ENCODE measurements at places on chromosomes 5 and 9.
A peak's percentile ranks its signal among the peaks of the same experiment; 100 is the strongest.

GRCh38 chr9:2686911-2687310, 30.4 kb upstream of the KCNV2 start:
- DNase-seq: no peak

- DNase-seq: no peak
These were observed 31.0 kb upstream of the GZMA start for GRCh38 chr5:55071413-55071812.

- no peak for DNase-seq
These were observed 37.4 kb upstream of the SYNPO start for GRCh38 chr5:150603052-150603451.

GRCh38 chr9:103804077-103804735, 289.9 kb upstream of the SMC2 start:
- DNase-seq: no peak

DNA sequence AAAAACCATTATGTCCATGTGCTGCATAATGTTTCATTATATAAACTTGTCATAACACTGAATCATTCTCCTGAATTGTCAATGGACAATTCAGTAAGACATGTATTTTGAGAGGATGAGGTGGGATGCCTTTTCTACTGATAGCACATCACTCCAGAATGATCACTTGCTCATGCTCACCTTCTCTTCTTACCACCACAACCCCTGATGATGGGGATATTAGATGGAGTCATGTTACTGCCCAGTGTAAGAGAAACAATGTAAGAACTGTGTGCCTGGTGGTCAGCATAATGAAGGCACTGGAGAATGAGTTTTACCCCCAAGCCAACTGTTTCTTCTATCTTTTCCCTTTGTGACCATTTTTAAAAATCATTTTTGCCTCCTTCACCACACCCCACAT, 198.8 kb downstream of the ADAMTSL1 start:
- no peak for DNase-seq

DNA sequence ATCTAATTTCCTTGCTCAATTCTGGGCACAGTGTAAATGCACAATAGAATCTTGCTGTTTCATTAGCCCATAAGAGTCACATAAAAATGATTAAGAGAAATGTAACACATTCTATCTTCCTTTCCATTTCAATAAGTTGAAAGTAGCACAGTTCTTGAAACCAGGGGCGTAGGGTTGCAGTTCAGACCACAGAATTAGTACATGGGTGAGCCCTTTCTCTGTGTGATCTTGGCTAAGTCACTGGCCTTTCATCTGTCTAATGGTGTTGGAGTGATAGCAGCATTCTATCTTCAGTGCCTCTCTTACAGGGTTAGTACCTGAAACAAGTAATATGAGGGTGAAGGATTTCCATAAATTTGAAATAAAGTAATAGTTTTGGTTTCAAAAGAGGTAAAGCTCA, 445.3 kb upstream of the ZNF462 start:
- DNase-seq: no peak

DNA sequence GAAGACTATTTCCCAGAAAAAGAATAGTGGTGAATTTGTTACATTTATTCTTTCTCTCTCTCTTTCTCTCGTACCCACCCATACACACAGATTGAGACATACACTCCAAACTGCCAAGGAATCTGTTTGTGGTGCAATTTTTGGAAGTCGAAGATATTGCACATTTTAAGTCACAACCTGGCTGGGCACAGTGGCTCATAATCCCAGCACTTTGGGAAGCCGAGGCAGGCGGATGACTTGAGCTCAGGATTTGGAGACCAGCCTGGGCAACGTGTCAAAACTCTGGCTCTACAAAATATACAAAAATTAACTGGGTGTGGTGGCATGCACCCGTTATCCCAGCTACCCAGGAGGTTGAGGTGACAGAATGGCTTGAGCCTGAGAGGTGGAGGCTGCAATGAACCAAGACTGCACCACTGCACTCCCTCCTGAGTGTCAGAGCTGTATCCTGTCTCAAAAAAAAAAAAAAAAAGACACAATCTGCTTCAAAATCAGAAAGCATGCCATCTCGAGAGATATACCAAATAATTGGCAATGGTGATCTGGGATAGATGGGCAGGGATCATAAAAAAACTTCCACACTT, 19.2 kb upstream of the PLIN2 start:
- no peak for DNase-seq

DNA sequence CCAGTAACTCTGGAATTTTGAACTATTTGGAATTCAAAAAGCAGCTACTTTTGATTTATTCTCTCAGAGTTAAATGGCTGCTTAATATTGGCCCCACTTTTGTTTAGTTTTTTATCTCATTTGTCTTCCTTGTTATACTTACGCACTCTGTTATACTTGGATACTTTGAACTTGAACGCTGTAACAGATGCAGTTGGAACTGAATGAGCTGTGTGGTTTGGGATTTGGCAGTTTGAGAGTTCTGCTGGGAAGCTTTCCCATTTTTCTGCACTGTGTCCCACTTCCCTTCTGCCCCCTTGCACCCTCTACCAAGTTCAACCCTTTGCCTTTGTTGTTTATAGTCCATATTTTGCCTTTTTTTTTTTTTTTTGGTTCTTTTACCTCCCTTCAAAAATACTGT, 3.8 kb downstream of the RHOBTB3 start:
- no peak for DNase-seq

DNA sequence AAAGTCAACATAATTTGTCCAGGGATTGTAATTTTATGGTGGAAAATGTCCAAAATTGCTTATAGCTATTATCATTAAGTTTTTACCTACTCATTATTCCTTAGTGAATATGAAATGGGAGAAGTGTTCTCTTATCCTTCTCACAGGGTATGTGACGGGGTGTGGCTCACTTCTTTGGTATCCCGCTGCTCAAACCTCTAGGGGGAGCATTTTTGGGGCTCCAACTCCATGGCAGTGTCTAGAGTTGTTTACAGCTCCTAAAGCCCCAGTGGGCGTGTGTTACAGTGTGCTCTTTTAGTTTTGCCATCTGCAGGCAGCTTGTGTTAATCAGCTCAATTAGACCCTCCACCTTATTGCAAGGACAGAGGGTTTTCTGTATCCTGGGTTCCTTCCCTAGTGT, 89.4 kb downstream of the CDKN2A start:
- no peak for DNase-seq

DNA sequence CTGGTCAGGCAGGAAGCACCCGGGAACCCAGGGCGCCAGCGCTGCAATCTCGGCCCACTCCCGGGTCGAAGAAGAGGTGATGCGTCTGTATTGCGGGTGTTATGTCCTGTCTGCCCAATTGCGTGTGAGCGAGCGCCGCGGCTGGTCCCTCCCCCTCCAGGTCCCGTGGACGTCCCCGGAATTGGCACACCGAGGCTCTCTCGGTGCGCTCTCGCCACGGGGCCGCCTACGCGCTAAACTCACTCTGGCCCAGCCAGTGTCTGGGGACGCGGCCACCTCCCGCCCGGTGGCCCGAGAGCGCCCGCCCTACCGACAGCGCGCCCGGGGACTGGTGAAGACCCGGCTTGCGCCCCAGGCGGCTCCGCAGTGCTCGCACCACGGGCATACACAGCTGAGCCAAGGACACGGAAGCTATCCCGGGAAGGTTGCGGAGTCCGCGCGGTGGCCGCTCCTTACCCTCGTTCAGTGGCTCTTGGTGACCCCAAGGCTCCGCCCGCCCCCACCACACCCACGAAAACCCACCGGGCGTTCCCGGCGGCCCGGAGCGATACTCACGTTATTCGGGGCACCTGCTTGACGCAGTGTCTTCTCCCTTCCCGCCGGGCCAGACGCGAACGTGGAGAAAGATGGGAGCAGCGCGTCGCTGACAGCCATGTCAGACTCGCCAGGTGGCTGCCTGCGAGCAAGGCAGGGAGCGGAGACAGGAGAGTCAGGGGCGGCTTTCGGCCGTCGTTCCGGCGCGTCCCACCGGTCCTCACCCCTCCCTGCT, 1.0 kb downstream of the KLF4 start:
- peak; percentile 20 for DNase-seq

- no peak for DNase-seq
These were observed 4.9 kb downstream of the MRPL22 start for GRCh38 chr5:154945695-154946301.

DNA sequence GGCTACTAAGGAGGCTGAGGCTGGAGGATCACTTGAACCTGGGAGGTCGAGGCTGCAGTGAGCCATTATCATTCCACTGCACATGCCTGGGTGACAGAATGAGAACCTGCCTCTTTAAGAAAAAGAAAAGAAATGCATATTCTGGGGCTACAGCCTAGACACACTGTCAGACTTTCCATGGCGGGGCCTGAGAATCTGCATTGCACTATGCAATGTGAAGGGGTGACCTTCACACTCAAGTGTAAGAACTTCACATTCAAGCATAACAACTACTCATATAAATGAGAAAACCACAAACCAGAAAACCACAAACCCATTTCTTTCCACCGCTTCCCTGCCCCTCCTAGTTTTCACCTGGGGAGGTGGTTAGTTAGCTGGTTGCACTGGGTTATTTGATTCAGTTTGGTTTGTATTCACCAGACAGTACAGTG, 18.0 kb upstream of the FBP2 start:
- no peak for DNase-seq

DNA sequence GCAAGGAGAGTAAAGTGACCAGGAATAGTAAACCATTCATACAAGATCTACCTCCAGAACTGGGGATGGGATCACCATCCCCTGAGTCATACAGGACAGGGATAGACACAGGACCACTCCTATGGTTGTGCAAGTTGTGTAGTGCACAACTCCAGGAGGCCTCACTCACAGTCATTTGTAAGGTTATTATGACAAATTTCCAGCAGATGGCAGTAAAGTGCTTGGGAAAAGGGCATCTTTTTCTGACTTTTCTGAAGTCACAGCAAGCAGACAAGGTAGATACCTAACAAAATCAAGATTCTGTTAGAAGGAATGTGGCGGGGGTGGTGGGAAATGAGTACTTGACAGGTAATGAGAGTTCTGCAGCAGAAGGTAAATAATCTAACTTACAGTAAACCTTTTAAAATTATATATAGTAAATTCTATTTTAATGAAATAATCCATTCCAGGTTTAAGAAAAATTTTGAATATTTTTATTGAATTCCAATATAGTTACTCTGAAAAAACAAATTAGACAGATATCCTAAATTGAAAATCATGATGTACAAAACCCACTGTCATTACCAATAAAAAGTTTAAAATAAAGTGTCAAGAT, 16.7 kb upstream of the KIF27 start:
- no peak for DNase-seq

DNA sequence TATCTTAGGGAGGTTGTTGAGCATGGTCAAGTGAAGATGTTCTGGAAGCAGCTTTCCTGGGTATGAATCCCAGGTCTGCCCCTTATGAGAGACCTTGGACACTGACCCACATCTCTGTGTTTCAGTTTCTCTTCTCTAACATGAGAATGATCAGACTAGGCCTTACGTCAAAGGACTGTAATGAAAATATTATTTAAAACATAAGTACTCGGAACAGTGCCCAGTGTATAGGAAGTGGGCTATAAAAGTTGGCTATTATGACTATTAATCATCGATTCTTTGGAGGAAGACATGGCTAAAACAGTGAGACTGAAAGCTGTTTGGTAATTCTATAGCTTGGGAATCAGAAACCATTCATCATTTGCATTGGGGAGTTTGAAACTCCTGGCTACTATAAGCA, 65.3 kb upstream of the MYO10 start:
- DNase-seq: no peak

DNA sequence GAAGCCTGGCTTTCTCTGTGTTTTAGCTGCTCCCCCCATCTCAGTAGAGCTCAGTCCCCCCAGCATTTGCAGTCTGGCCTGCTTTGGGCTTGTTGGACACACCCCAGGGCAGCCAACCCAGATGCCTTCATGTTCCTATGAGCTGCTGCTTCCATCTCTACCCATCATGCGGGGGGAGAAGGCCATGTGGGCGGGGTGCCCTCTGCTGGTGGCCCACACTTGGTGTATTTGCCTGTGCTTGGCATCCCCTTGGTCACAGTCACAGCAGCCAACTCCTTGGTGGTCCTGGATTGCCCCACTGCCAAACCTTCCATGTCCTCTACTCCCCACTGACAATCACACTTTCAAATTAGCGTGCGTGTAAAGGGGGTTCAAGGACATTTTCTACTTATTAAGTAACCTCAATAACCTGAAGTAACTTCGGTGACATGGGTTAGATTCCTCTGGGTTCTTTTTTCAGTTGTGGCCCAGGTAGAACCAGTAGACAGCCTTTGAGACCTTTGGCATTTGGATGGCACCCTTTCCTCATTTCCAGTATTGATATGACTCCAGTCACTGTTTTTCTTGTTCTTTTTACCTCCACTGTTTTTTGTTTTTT, 42.8 kb downstream of the SNX30 start:
- peak; percentile 19 for DNase-seq

GRCh38 chr9:6689893-6690674, 44.6 kb upstream of the GLDC start:
- DNase-seq: no peak

DNA sequence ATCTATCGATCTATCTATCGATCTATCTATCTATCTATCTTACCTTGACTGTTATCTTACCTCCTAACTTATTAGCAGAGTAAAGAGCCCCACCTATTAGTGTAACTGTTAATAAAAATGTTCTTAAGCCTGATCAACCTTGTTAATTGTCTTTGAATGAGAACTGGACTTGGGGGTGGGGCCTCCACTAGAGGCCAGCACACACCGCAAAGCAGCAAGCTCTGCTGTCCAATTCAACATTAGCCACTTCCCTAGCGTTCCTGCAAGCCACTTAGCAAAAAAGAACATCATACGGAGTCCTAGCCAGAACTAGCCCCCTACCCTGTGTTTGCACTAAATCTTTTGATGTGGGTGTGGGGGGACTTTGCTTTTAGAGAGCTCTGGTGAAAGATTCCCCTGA, 515.8 kb downstream of the KDM4C start:
- DNase-seq: no peak

DNA sequence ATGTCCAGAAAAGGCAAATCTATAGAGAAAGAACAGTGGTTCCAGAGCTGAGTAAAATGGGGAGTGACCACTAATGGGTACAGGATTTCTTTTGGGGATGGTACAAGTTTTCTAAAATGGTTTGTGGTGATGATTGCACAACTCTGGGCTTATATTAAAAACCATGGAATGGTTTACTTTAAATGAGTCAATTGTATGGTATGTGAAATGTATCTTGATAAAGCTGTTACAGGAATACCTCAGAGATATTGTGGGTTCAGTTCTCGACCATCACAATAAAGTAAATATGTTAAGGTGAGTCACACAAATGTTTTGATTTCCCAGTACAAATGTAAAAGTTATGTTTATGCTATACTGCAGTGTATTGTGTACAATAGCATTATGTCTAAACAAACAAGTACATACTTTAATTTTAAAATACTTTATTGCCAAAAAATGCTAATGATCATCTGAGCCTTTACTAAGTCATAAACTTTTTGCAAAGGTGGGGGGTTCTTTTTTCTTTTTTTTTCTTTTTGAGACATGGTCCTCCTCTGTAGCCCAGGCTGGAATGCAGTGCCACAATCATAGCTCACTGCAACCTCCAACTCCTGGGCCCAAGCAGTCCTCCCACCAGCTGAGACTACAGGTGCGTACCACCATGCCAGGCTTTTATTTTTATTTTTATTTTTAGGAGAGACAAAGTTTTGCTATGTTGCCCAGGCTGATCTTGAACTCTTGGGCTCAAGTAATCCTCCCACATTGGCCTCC, 65.9 kb downstream of the SHOC1 start:
- DNase-seq: no peak

All from nucleus accumbens (tissue), 56 donors.